ENCODE measurements at places on chromosomes 7 and 10. TPM values are rescaled to one million over a fixed set of nuclear protein-coding genes. Genes with fewer than 3 reads are reported as not detected.

FAM25A gene
- not detected for total RNA-seq

SRI gene
- 115 TPM for total RNA-seq

METTL27 gene
- 5.2 TPM for total RNA-seq

TAS2R4 gene
- 2.5 TPM for total RNA-seq

SMIM30 gene
- 115 TPM for total RNA-seq

Measured in cardiac muscle cell (in vitro differentiated cells and primary cell).